ENCODE measurements at places on chromosomes 12 and 14. TPM values are rescaled to one million over a fixed set of nuclear protein-coding genes. Genes with fewer than 3 reads are reported as not detected.

DNA sequence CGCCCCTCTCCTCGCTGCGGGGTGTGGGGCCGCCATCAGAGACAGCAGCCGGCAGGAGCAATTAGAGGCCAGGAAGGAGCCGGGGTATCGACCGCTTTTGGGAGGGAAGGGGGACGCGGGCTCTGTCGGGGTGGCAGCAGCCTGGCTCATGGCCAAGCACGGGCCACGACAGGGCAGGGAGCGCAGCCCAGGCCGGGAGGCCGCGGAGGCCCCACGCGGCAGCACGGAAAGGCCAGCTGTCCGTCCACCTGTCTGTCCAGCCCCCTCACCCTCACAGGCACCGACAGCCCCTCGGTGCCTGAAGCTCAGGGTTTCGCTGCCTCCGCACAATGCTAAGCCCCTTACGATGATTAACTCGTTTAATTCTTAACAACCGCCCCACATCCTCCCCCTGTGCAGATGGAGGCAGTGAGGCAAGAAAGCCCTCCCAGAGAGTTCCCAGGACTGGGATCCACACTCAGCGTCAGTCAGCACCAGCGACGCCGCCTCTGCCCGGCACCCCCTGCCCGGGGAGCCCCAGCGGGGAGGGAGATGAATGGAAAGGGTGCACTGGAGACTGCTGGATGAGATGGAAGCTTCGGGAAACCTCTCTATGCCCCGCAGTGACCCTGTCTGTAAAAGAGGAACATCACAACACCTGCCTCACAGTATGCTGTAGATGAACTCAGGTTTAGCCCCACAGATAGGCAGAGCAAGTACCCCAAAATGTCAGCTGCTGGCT lies 23.7 kb downstream of the NCOR2 start:
- no peak for DNase-seq

DNA sequence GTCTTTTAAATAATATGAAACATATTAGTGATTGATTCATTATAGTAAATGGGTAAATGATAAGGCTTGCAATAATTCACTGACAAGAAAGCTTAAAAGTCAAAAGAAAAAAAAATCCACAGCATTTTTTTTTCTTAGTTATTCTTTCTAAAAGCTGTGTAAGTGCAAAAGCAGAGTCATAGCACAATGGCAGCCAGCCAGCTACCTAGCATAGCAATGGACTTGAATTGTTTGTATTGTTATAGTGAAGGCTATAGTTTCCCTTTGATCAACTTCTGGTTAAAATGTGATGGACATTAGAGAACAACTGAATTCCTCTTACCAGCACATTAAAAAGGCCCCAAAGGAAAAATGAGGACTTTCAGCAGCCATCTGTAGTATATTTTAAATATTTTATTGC lies 232.1 kb downstream of the NAV3 start:
- DNase-seq: no peak

DNA sequence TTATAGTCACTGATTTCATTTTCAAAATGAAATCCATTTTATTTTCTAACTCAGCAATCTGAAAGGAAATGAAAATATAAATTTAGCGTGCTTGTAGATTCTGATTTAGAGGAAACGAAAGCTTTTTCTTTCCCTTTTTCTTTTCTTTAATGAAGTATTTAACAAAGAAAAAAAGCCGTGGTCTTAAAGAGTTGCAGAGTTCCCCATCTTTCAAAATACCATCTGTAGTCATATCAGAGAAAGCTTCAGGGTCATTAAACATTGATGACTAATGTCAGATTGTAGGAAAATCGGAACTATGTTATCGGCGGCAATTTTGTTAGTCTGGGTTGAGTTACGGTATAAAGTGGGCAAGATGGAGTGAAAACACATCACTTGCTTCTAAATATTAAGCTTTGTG lies 32.3 kb downstream of the DRAM1 start:
- no peak for DNase-seq

GRCh38 chr12:59164991-59165718 lies 244.9 kb upstream of the LRIG3 start:
- no peak for DNase-seq

GRCh38 chr12:55929306-55929791 lies 1.6 kb upstream of the DGKA start:
- no peak for DNase-seq

DNA sequence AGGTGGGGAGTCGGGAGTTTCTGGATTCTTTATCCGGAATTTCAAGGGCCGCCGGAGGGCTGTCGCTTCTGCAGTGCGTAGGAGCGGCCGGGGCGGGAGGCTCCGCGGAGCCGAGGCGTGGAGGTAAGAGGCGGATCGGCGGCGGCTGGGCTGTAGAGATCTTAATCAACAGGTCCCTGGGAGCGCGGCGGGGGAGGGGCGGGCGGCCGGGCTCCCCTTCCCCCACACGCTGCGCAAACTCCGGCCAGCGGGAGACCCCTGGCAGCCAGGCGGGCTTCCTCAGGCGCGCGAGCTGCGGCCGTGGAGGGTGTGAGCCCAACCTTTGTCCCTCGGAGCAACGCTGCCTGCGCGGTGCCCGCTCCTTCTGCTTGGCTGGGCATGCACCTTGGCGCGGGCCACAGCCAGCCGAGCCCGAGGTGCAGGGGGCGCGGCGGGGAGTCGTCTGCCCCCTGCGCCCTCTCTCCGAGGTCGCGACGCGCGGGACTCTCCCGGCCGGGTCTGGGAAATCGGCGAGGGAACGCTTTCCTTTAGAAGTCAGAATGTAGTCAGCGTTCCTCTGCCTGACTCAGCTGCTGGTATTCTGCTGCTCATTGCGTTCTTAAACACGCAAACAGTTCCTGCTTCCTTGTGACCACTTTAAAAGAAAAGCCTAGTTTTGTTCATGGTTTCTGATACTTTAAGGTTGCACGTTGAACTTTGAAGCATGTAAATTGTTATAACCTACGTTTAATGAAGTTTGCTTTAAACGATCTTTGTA lies at the start of gene PALS1:
PALS1 (plus strand) TSS at position 25 of the 757 bp plus-strand sequence. CDS start 37,736 bp downstream, outside the sequence.
- DNase-seq: peak; percentile 92

DNA sequence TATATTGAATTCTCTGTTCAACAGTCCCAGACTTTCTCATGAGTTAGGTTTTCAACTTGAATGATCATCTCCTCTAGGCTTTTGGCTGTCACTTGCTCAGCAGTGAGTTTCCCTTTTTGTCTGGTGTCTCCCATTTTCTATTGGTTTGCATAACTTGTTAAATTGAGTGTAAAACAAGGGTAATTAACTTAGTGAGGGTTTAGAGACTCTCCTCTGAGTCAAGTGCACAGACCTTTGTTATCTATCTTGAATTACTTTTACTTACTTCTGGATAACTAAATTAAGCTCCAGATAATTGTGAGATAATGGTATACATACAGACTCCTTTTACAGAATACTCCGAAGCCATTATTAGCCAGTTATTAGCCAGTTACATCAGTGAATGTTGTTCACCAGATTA lies 22.0 kb downstream of the MLXIP start:
- DNase-seq: no peak

DNA sequence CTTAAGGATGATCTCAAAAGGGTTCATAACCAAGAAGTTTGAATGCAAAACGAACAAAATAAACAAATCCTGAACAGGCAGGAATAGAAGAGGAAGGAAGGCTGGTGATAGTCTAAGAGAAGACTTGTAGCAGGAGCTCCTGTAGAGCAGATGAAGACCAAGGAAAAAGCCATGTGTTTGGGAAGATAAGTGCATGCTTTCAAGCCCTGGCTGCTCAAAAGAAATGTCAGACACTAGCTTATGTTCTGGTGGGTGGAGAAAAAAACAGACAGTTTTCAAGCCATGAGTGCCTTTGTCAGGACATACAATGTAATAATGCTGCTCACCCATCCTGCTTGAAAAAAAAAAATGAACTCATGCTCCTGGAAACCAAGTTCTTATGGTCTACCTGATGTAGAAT lies 27.4 kb downstream of the TAOK3 start:
- DNase-seq: no peak

DNA sequence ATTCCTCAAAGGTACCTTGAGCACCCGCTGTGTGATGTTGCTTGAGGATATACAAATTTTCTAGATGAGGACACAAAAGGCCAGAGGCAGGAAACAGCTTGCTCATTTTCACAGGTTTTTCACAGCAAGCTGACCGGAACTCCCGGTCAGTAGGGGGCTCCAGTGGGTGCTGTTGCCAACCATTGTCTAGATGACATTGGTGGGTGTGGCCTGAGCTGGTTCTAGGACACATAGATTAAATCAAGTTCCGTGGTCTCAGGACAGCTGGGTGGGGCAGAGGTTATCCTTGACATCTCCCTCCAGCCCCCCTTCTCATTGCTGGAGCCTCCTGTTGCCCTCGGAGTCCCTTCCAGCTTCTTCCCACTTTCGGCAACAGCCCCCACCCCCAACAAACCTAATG lies 153.6 kb upstream of the FKBP4 start:
- no peak for DNase-seq

DNA sequence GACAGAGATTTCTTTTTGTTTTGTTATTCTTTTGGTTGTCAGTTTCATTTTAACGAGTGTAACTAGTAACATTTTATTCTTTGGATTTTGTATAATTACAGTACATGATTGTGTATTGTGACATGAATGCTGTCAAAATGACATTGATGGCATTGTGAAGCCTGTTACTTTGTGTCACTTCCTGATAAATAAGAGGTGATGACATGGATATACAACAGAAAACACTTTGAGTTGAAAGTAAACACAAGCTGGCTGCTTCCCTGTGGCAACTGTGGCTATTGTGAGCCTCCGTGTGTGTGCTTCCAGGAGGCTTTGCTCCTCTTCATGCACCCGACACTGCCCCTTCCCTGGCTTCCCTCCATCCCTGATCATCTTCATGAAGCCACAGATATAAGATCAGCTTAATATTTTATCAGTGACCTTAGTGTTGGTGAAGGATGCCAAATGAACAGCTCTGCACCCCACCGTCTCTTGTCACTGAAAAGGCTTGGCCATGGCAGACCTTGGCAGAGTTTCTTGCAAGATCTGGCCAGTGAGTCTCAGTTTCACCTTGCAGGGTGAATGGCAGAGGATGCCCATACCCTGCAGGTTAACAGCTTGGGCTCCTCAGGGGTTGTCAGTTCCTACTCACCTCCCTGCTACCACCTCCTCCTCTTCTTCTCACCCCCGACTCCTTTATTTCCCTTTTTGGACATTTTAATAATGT lies 191.9 kb downstream of the EPS8 start:
- peak; percentile 68 for DNase-seq

- no peak for DNase-seq
Observed at GRCh38 chr12:823028-823698, 70.8 kb downstream of the WNK1 start.

DNA sequence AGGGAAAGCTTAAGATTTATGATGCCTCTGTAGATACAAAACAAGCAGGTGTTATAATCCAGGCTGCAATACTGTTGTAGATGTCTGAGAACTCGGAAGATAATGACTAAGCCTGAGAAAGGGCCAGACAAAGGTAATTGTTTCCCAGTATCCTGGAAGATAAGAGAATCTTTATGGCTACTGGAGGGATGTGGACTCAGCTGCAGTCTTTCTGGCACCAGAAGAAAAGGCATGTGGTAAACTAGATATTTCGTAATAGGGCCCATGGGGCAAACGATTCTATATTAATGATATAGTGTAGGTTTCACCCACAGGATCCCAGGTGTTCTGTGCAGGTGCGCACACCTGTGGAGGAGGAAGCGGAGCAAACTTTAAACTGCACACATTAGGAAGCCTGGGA lies 9.2 kb upstream of the APOLD1 start:
- no peak for DNase-seq

The PRR4 gene
- total RNA-seq: not detected

The PTMS gene
- total RNA-seq: 383 TPM

The DCP1B gene
- 25.3 TPM for total RNA-seq

The PTPN21 gene
- total RNA-seq: 47.2 TPM

The KLHL33 gene
- 0.71 TPM for total RNA-seq

The TAS2R30 gene
- 2.0 TPM for total RNA-seq

The POLE2 gene
- not detected for total RNA-seq
